Body of pancreas (tissue), 4 donors: ENCODE measurements at places on chromosomes 5 and 9.

DNA sequence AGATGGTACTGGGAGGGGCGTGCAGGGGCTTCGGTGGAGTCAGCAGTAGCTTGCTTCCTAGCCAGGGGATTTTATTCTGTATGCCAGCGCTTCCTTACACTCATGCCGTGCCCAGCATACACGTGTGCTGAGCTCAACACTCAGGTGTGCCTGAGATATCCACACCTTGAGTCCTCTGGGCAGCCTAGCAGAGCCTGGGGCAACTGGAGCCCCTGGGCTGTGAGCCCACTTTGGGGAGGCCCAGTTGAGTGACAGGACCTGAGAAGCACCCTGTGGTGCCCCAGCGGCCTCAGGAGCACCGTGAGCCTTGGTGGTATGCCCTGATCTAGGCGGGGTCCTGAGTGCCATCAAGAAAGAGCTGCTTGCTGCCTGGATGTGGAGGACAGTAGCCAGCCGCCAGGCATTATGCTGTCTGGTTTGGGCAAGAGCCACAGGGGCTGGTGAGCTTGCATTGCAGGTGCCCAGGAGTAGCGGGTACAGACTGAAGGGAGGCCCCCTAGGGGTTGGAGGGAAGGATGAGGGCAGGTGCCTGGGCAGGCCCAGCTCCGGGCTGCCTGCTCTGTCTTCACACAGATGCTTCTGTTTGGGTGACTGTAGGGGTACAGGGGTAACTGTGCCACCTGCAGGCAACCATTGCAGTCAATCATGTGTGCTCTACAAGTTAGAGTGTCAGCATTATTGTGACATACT is 42.9 kb downstream of the BNIP1 start:
- DNase-seq: no peak

DNA sequence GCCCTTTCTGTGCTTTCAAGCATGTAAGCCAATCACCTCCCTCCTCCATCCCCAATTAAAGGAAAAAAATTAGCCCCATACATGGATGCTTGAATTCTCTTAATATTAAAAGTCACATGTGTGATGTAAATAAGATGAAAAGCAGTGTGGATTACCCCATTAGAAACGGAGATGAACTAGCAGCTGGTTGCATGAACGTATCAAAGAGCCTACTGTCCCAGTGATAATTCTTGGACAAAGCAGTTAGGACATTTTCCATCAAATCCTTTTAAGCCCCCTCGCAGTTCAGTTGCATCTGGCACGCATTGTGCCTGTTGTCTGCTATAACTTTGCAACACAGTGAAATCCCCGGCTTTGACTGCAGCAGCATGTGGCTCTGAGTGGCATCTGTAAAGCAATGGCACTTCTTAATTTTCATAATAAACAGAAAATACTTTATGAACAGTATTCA is 285.6 kb downstream of the FBXL7 start:
- no peak for DNase-seq

DNA sequence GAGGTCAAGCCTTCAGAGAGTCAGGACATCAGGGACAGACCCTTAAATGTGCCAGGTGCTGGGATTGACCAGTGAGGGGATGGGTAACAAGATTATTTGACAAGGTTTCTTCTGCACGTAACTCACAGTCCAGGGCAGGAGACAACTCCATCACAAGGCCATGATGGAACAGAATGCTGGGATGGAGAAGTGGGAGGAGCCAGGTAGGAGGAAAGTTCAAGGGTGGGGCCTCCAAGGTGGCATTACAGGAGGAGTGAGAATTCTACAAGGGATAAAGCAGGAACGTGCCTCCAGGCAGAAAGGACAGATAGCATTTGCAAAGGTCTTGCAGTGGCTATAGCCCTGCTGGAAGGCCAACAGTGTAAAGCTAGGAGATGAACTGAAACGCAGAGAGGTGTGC is 102.2 kb downstream of the FGF18 start:
- DNase-seq: no peak

- DNase-seq: no peak
Measured at GRCh38 chr9:129223551-129224208, 45.6 kb upstream of the IER5L start.

- no peak for DNase-seq
Measured at GRCh38 chr5:45609661-45610060, 86.5 kb downstream of the HCN1 start.

DNA sequence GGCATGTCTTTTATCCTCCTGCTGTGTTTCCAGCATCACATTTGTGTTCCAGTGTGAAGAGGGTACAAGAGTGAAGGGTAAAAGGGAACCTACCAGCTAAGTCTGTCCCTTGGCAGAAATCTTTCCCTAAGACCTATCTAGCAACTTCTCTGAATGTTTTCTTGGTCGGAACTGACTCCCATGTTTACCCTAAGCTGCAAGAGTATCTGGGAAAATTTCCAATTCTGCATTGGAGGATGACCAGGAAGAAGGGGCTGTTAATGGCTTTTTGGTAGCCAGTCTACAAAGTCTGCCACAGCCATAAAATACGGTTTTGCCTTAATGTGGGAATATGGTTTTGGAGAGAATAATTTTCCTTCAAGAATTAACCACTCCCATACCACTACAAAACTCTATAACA is 75.1 kb downstream of the MAST4 start:
- DNase-seq: no peak

DNA sequence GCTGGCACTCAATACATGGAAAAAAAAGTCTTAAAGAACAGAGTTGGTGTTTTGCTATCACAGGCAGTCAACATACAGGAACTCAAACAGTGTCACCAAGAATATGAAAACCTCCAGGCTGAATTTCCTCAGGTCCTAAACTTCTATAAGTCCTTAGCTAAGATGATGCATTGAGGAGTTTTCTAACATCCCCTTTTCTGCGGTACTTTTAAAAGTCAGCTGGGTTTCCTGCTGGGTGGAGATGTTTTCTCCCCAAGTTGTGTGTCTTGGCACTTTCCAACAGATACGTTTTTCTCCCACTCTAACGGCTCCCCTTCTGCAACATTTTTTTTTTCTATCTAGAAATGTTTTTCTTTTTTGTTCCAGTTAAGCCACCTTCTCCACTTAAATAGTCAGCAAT is 244.8 kb upstream of the HAPLN1 start:
- DNase-seq: no peak
